PC-3 (cell line): ENCODE measurements at places on chromosomes 6 and 20. TPM values are rescaled to one million over a fixed set of nuclear protein-coding genes. Genes with fewer than 3 reads are reported as not detected.

- no peaks in the 10 kb centered on the region for H3K36me3 ChIP-seq
- no peak overlapping the region for H3K27ac ChIP-seq
- H3K4me3 ChIP-seq = peak overlapping the region; percentile 82
- no peaks in the 10 kb centered on the region for H3K27me3 ChIP-seq
- DNase-seq = no peak
Observed at GRCh38 chr20:36094497-36094896, 60.0 kb upstream of the EPB41L1 start.

The PSMB1 gene
- 361 and 449 TPM in 2 replicates for total RNA-seq

The NRSN1 gene
- total RNA-seq = not detected in 2 replicates

The HIVEP2 gene
- 9.1 and 11.9 TPM in 2 replicates for total RNA-seq
